ENCODE measurements at places on chromosomes 16 and 17.
A peak's percentile ranks its signal among the peaks of the same experiment; 100 is the strongest.

GRCh38 chr17:8628609-8629169 is 1.8 kb downstream of the MYH10 start:
- DNase-seq: no peak

- DNase-seq: no peak
Measured at GRCh38 chr17:65902831-65903522, 289.0 kb downstream of the CEP112 start.

- DNase-seq: peak; percentile 53
Measured at GRCh38 chr17:489758-490329, 137.2 kb upstream of the RPH3AL start.

DNA sequence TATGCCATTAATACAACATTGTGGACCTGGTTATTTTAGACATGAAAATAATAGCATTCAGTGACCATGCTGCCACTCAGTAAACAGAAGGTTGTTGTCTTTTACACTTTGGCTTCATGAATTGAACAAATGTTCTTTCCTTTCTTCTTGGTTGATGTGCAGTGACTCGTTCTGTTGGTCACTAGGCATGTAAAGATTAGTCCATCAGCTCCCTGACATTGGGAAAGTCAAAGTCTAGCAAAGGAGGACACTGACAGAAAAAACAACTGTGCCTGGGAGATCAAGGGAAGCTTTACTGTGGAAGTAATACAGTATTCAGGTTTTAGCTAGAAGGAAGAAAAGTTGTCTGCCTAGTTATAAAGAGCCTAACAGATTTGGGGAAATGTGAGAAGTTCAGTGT is 6.9 kb downstream of the KCNJ16 start:
- no peak for DNase-seq

GRCh38 chr17:36934144-36934691 is 3.1 kb upstream of the LHX1 start:
- DNase-seq: no peak

GRCh38 chr16:75138636-75139035 is 9.7 kb upstream of the ZFP1 start:
- peak; percentile 87 for DNase-seq

GRCh38 chr16:86074651-86075487 is 175.9 kb downstream of the IRF8 start:
- no peak for DNase-seq

- peak; percentile 63 for DNase-seq
Measured at GRCh38 chr17:50691550-50692447, 15.9 kb downstream of the ANKRD40 start.

GRCh38 chr17:81164371-81165245 is 699 bp upstream of the PVALEF start:
- no peak for DNase-seq

DNA sequence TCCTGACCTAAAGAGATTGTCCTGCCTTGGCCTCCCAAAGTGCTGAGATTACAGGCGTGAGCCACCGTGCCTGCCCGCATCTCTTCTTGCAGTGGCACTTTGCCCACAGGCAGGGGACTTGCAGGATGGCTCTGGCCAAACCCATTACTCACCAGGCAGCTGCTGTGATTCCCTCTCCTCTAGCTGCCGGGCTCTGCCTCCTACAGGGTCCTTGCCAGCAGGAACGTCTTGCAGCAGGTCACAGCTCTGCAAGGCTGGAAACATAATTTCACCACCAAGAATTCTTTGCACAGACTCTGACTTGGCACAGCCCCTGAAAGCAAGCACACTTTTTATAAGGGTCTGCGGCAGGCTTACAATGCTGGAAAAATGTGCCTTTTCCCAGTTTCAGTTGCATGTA is 20.3 kb downstream of the COX4I1 start:
- no peak for DNase-seq

DNA sequence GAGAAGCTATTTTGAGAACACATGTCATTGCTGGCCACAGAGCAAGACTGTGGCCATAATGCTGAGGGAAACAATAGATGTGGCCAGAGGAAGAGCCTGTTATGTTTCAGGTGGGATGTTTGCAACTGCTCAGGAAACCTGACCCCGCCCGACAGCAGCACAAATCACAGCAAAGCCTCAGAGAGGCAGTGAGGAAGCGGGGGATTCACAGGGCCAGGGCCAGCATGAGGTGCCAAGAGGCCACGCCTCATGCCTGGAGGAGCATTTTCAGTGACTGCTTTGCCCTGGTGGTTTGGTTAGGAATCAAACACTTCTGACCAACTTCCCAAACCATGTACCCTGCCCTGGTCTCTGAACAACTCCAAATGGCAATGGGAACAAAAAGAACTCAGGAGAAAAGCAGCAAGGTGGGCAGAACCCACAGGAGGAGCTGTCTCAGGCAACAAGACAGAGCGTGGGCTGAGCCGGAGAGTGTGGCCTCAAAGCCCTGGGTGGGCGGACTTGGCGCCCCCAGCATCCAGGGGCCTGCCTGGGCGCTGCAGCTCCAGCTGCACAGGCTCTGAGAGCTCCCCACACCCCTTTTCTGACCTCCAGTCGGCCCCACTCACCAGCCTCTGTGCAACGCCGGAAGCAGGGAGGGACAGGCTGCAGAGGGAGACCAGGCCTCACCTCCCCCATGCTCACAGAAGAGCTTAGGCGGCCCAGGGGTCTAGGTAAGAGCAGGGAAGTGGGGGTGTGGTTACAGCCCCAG is 20.6 kb downstream of the HIC1 start:
- DNase-seq: no peak

DNA sequence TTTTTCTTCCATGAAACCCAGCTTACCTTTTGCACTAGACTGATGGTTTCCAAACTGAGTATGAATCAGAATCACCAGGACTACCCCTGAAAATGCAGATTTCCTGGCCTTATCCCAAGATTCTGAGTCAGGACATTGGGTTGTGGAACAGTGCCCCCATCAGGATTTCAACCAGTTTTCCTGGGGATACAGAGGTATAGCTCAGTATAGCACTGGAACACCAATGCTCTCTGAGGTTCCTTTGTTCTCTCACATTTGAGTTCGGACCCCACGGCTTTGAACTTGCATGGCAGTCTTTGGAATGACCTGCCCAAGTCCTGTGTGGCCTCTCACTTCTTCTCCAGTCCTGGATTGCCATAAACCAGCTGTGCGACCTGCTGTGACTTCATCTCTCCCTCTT is 12.8 kb upstream of the CCL8 start:
- DNase-seq: peak; percentile 82

Data from fibroblast of upper back skin (primary cell).